K562 (cell line): ENCODE measurements at places on chromosomes 3 and 15. TPM values are rescaled to one million over a fixed set of nuclear protein-coding genes. Genes with fewer than 3 reads are reported as not detected.

DNA sequence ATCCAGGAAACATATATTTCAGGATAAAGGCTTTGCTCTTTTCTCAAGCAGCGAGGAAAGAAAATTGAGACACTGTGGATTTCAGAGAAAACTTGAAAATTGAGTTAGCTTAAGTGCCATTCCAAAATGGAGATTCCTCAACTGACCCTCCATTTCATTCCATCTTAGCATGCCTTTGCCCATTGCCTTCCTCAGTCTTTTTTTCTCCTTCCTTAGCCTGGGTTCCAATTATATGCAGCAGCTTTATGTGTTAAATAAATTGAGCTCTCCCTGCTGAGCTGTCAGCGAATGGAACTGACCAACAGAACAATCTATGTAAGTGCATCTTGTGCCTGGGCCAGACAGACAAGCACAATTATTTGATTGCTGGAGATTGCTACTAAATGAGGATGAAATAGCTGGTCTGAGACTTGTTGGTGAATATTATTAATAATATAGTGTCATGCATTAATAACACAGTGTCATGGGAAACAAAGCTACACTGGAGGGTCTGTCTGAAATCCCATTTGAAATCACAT lies 6.9 kb upstream of the DNAJC19 start:
- H3K4me3 ChIP-seq, result no peak overlapping the region
- no peaks in the 10 kb centered on the region for H3K27me3 ChIP-seq
- no peaks in the 10 kb centered on the region for H3K4me1 ChIP-seq
- no peak overlapping the region for H3K27ac ChIP-seq
- H3K36me3 ChIP-seq, result no peaks in the 10 kb centered on the region

The TNFAIP8L3 gene
- 0.11 TPM in 1 of 2 replicates, not detected in the other for total RNA-seq

The PLCB2 gene
- 11.2 and 11.6 TPM in 2 replicates for total RNA-seq

DNA sequence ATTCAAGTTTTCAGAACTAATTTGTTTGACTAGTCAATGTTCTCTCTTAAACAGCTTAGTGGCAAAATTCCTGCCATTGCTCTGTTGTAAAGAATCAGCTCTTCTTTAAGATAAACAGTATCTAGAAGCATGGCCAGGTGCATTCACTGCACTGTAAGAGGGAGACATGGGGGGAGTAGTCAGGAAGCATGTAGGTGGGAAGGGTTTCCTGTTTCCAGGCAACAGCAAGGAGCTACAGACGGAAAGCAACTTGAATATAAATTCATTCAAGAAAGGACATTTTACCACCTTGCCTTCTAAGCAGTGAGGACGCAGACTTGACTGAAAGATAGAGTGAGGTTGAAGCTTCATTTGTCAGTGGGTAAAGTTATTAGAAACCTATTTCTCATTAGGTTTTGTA lies 55.3 kb downstream of the BBX start:
- H3K27ac ChIP-seq, result no peak overlapping the region
- H3K4me1 ChIP-seq, result no peaks in the 10 kb centered on the region

The XYLB gene
- total RNA-seq, result 19.5 and 20.2 TPM in 2 replicates

DNA sequence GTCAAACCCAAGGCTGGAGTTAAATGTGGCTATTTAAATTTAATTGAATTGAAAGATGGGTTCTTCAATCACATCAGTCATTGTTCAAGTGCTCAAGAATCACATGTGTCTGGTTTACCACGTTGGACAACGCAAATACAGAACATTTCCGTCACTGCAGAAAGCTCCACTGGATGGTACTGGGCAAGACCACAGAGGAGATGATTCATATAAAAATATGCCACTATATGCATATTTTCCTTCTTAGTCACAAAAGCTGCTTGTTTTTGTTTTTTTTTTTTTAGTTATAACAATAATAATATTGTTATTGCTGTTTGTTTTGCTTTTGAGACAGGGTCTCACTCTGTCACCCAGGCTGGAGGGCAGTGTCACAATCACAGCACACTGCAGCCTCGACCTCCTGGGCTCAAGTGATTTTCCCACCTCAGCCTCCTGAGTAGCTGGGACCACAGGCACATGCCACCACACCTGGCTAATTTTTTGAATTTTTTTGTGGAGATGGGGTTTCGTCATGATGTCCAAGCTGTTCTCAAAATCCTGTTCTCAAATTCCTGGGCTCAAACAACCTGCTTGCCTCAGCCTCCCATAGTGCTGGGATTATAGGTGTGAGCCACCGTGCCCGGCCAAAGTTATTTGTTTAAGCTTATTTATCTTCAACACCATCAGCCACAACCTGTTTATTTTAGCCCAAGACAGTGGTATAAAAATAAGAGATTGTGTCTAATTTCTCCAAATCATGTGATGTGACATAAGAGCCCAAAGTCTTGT lies 19.4 kb downstream of the RTP3 start:
- no peak overlapping the region for H3K4me3 ChIP-seq
- no peaks in the 10 kb centered on the region for H3K36me3 ChIP-seq
- no peak for DNase-seq
- peaks cover 6% of the 10 kb centered on the region for H3K4me1 ChIP-seq
- H3K27ac ChIP-seq, result no peak overlapping the region
- no peaks in the 10 kb centered on the region for H3K27me3 ChIP-seq

The AHSG gene
- 0.69 and 1.2 TPM in 2 replicates for total RNA-seq

The CPA3 gene
- not detected in 2 replicates for total RNA-seq

The GOLGA8J gene
- not detected in 2 replicates for total RNA-seq

The PTX3 gene
- total RNA-seq, result 0.09 and 0.20 TPM in 2 replicates

GRCh38 chr3:13110678-13111116 lies 37.5 kb upstream of the IQSEC1 start:
- no peaks in the 10 kb centered on the region for H3K4me1 ChIP-seq
- no peaks in the 10 kb centered on the region for H3K36me3 ChIP-seq
- peaks cover 89% of the 10 kb centered on the region for H3K27me3 ChIP-seq
- no peak overlapping the region for H3K4me3 ChIP-seq
- H3K27ac ChIP-seq, result no peak overlapping the region
- DNase-seq, result no peak

The C3orf22 gene
- total RNA-seq, result not detected in 2 replicates

DNA sequence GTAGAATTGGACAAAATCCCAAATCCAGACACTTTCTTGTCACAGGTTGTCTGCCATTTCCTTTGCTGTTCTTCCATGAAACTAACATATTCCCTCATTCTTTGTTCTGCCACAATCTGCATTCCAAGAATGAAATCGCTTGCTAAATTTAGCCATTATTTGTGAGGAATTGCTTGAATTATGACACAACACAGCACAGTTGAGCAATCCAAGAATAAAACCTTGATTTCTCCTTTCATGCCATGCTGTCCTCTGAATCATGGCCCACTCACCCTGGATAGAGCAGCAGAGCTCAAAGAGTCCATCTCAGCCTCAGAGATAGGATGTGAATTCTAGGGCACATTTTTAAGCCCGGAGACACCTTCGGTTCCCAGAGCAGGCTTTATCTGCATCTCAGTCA lies 35.2 kb upstream of the GREM1 start:
- H3K4me3 ChIP-seq, result no peak overlapping the region
- peaks cover 9% of the 10 kb centered on the region; the same call in 1 of the 2 replicates for H3K27me3 ChIP-seq
- DNase-seq, result no peak
- no peaks in the 10 kb centered on the region for H3K4me1 ChIP-seq

- no peaks in the 10 kb centered on the region for H3K36me3 ChIP-seq
- H3K4me3 ChIP-seq, result no peak overlapping the region
Measured at GRCh38 chr3:63685340-63685739, 32.9 kb downstream of the SNTN start.

DNA sequence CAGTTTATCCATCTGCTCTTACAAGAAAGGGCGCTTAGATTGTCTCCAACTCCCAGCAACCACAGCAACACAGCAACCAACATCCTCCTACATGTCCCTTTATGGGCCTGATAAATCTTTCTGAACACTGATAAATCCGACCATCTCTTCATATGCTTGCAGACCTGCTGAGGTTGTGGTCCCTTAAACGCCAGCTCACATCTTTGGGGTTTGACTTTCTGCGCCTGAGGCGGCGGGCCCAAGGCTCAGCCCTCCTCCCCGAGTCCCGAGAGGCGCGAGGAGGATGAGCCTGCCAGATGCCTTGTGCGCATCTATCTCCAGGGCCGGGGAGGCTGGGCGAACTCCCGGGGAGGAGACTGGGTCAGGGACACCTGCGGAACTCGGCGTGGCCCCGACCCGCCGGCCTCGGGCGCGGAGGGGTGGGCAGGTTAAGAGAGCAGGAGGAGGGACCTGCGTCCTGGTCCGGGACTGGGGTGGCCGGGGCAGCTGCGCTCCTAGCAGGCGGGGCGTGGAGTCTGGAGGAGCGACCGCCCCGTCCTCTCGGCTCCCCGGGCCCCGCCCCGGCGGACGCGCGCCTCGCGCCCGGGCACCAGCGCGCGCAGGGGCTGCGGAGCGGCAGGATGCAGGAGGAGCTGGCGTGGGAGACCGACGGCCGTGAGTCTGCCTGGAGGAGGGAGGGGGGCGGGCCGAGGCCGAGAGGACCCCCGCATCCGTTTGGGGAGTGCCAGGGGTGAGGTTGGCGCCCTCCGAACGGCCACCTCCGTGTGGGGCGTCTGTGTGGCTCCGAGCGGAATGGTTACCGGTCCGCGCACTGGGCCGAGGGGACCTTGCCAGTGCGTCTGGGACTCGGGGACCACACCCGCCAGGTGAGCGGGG lies at the start of gene ANKDD1A:
TSS of gene ANKDD1A (plus strand) at position 592 of the 876 bp plus-strand sequence. CDS start at position 621, 29 bp downstream.
- no peak for DNase-seq
- no peak within 1 kb of the TSS for H3K4me3 ChIP-seq
- H3K27ac ChIP-seq, result no peak within 1 kb of the TSS
- H3K4me1 ChIP-seq, result peaks cover 12% of the 10 kb centered on the region

DNA sequence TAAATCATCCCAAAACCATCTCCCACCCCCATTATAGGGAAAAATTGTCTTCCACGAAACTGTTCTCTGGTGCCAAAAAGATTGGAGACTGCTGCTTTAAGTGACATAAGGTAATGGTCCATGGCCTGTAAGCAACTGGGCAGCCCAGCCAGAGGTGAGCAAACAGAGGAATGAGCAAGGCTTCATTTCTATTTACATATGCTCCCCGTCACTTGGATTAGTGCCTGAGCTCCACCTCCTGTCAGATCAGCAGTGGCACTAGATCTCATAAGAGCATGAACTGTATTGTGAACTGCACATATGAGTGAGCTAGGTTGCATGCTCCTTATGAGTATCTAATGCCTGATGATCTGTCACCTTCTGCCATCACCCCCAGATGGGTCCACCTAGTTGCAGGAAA lies 1159.8 kb upstream of the ALCAM start:
- H3K4me1 ChIP-seq, result no peaks in the 10 kb centered on the region
- no peak for DNase-seq
- H3K36me3 ChIP-seq, result no peaks in the 10 kb centered on the region
- H3K4me3 ChIP-seq, result no peak overlapping the region

The ARNT2 gene
- not detected in 2 replicates for total RNA-seq

DNA sequence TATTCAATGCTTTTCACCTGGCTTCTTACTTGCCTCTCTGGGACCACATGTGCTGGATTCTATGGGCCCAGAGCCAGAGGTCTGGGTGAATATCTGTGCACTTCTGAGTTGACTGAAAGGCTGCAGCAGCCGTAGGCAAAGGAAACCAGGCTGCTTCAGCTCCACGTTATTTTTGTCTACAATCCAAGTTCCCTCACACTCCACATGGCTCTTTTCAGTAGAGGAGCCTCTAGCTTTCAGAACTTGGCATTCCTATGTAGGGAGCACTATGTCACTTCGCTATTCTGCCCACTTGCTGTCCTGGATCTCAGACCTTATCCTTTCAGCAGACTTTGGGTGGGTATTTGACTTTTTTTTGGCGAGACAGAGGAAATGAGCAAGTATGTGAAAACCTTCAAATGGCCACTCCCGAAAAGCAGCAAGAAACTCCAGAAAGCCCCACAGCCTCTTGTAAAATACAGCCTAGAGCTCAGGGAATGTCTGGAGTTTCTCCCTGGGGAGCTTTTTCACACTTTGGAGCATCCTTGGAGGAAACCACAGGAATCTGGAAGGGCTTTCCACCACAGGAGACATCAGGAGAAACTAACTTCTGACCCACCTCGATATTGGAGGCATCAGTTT lies 80.9 kb downstream of the DUT start:
- H3K36me3 ChIP-seq, result no peaks in the 10 kb centered on the region
- H3K27ac ChIP-seq, result no peak overlapping the region
- DNase-seq, result no peak
- peaks cover 15% of the 10 kb centered on the region for H3K27me3 ChIP-seq
- H3K4me1 ChIP-seq, result no peaks in the 10 kb centered on the region

The FGF12 gene
- not detected in 2 replicates for total RNA-seq

DNA sequence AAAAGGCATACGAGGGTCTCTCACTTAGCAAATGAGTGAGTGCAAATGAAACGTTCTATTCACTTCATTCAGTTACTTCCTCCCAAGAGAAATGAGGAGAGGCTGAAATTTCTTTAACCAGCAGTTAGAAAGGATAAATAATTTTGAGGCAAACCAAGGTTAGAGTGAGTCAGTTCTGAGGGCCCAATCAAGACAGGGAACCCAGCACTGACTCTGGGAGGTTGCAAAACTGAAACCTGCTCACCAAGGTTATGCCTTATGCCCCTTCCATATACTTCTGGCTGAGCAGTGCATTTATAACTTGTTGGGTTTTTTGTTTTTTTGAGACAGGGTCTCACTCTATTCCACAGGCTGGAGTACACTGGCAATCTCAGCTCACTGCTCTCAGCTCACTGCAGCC lies 4.5 kb upstream of the RPSA start:
- H3K36me3 ChIP-seq, result peaks cover 20% of the 10 kb centered on the region
- no peaks in the 10 kb centered on the region for H3K27me3 ChIP-seq
- peaks cover 7% of the 10 kb centered on the region; the same call in 1 of the 2 replicates for H3K4me1 ChIP-seq
- no peak overlapping the region for H3K4me3 ChIP-seq

DNA sequence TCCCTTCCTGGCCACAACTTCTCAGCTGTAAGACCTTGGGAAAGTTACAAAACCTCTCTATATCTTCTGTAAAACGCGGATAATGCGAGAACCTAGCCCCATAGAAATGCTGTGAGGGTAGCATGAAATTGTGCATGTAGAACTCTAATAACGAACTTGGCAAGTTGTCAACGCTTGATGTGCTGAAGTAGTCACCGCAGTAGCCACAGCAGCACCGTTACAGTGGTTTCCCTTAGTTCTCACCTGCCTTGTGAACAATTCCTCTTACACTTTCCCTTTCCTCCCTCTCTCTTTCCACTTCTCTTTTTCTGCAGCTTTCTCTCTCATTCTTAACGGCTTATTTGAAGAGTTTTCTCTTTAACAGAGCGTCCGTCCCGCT lies 447 bp upstream of the SHQ1 start:
- no peaks in the 10 kb centered on the region for H3K36me3 ChIP-seq
- H3K27me3 ChIP-seq, result no peaks in the 10 kb centered on the region
- DNase-seq, result peak; percentile 11
- peak overlapping the region; percentile 76 for H3K4me3 ChIP-seq

The ARRDC4 gene
- total RNA-seq, result 11.4 and 15.8 TPM in 2 replicates

The SMAD3 gene
- total RNA-seq, result 24.3 and 30.1 TPM in 2 replicates

The ADCY5 gene
- 0.13 TPM in 1 of 2 replicates, not detected in the other for total RNA-seq

The TM4SF1 gene
- 0.44 and 0.67 TPM in 2 replicates for total RNA-seq
